ENCODE measurements at places on chromosomes 4 and X.

GRCh38 chr4:10260777-10261176 is 144.2 kb upstream of the WDR1 start:
- DNase-seq: no peak

DNA sequence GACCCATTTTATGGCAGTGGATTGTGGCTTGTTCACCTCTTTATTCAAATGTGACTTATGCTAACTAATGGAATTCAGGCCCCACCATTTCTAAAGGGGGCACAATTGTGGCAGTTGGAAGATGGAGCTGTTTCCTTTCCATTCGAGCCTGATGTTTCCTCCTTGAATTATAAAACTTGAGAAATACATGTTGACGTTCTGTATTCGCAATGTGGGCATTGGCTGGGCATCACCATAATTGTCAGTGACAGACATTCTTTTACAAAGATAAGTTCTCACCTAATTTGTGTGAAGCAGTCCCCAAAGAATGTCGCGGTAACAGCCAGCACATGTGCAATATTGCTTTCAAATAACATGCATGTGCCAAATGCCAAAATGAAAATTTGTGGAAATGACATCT is 1070.2 kb upstream of the TENM3 start:
- DNase-seq: no peak

DNA sequence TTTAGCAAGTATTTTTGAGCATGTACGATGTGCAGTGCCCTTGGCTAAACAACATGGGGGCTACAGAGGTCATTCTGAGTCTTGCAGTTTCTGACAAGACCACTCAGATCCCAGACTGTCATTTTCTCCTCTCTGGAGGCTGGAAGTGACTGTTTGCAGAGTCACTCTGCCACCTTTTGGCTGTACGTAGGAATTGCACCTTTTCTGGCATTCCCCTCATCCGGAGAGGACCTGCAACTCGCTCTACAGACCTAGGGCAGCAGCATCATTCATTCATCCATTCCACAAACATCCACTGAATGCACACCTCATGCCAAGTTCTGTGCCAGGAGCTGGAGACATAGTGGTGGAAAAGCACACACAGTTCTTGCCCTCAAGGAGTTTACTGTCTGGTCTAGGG is 160.4 kb upstream of the GPR101 start:
- DNase-seq: no peak

- peak; percentile 50 for DNase-seq
Observed at GRCh38 chr4:159048166-159048886, 54.6 kb upstream of the RAPGEF2 start.

- no peak for DNase-seq
Observed at GRCh38 chr4:90495936-90496335, 368.7 kb downstream of the CCSER1 start.

- no peak for DNase-seq
Observed at GRCh38 chr4:6907658-6908191, 1.9 kb upstream of the TBC1D14 start.

DNA sequence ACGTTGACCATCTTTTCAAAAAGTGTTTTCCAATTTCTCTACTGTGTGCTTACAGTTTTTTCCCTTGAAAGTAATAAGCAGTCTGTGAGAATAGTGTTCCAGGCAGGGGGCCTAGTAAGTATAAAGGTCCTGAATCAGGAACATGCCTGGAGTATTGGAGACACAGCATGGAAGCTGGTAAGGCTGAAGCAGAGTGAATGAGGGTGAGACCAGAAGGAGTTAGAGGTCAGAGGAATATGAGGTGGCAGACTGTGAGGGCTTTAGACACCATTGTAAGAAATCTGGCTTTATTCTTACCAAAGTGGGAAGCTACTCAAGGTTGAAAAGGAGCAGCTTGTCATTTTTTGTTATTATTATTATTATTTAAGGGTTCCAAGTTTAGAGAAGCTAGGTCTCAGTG is 107.4 kb downstream of the CT47B1 start:
- DNase-seq: peak; percentile 1

- no peak for DNase-seq
Observed at GRCh38 chr4:114907568-114907967, 205.9 kb downstream of the NDST4 start.

DNA sequence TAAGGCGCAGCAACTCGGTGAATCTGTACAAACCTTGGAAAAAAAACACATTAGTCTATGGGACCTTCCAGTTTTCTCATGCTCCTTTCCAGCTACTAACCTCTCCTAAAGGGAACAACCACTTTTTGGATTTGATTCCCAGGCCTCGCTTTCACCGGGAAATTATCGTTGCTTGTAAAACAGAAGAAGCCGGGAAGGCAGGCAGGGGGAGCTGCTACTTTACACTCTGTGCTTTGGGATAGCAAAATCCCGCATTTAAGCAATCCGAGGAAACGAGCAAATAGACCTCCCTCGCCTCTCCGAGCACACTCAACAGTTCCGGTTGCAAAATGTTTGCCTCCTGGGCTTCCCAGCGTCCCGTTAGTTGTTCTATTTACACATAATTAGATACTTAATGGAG is 1.2 kb downstream of the CD38 start:
- peak; percentile 55 for DNase-seq

All from fibroblast of gingiva (primary cell).